Activated CD8-positive, alpha-beta T cell treated with anti-CD3 and anti-CD28 coated beads, Interleukin-2, amount 10 ng/mL, durations not matched to agents 7 days and 5 days (primary cell): ENCODE measurements at places on chromosomes 13 and 19. TPM values are rescaled to one million over a fixed set of nuclear protein-coding genes. Genes with fewer than 3 reads are reported as not detected.
A peak's percentile ranks its signal among the peaks of the same experiment; 100 is the strongest.

CGB3 gene
- not detected for total RNA-seq

- no peaks in the 10 kb centered on the region for H3K36me3 ChIP-seq
- H3K27ac ChIP-seq: no peak overlapping the region
- no peak for DNase-seq
- H3K4me3 ChIP-seq: no peak overlapping the region
- no peaks in the 10 kb centered on the region for H3K27me3 ChIP-seq
These were observed 150.7 kb downstream of the AKAP11 start for GRCh38 chr13:42422681-42423080.

DNA sequence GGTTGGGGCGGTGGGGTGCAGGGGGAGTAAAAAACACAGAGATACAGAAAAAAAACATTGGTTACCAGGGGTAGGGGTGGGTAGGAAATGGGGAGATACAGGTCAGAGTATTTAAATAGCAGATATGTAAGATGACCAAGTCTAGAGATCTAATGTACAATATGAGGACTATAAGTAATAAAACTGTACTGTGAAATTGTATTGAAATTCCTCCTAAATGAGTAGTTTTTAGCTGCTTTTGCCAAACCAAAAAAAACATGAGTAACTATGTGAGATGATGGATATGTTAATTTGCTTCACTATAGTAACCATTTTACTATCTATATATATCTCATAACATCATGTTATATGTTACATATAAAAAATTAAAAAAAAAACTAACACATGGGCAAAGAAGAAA, 29.6 kb downstream of the VWA8 start:
- DNase-seq: no peak
- no peak overlapping the region for H3K27ac ChIP-seq
- H3K36me3 ChIP-seq: peaks cover 37% of the 10 kb centered on the region
- peaks cover 28% of the 10 kb centered on the region for H3K4me1 ChIP-seq

- H3K36me3 ChIP-seq: peaks cover 4% of the 10 kb centered on the region
- H3K4me1 ChIP-seq: no peaks in the 10 kb centered on the region
- no peak overlapping the region for H3K4me3 ChIP-seq
- no peak overlapping the region for H3K27ac ChIP-seq
- DNase-seq: no peak
- H3K27me3 ChIP-seq: no peaks in the 10 kb centered on the region
These were observed 11.4 kb downstream of the PCCA start for GRCh38 chr13:100100115-100100879.

- H3K4me1 ChIP-seq: no peaks in the 10 kb centered on the region
- DNase-seq: no peak
- H3K27ac ChIP-seq: no peak overlapping the region
- no peaks in the 10 kb centered on the region for H3K36me3 ChIP-seq
These were observed 118.3 kb downstream of the DNAJC15 start for GRCh38 chr13:43141685-43142084.

DNA sequence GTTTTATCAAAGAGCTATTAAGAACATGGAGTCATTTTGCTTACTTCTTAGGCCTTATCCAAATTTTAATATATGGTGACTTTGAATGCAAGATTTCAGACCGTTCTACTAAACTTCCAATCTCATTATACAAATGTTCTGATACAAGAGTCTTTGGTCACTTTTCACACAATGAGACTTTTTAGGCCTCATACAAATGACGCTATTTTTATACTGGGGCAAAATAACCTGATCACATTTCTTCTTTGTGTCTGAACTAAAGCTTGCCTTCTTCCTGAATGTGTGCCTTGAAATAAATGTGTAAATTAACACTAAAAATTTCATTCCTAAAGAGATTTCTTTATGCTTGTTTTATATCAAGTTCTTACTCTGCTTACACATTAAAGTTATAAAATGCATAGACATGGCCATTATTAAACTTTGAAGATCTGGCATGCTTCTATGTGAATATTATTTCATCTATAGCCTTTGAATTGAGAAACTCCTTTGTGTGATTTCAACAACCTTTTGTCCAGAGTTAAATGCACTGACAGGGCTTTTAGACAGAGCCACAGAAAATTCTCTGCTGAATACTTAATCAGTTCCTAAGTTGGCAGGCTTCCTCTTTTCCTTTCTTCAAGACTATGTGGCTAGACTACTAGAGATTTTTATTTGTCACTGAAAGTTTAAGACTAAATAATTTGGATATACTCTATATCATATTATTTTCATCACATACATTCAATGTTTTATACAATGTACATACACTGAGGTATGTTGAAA, 86.1 kb downstream of the EDNRB start:
- no peaks in the 10 kb centered on the region for H3K4me1 ChIP-seq
- no peak for DNase-seq
- no peaks in the 10 kb centered on the region for H3K27me3 ChIP-seq
- no peaks in the 10 kb centered on the region for H3K36me3 ChIP-seq
- no peak overlapping the region for H3K4me3 ChIP-seq

DNA sequence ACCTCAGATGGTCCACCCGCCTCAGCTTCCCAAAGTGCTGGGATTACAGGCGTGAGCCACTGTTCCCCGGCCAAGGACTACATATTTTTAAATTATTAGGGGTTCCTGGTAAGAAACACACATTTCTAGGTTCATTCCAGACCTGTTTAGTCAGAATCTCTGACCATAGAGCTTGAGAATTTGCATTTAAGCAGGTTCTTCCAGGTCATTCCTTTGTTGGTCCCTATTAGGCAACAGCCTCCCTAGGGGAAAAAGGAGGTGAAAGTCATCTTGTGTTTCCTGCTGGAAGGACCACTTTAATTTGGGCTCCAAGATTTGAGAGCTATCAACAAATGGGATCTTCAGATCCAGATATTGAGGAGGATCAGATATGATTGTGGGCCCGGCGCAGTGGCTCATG, 16.3 kb downstream of the S1PR2 start:
- no peak overlapping the region for H3K27ac ChIP-seq
- H3K4me1 ChIP-seq: no peaks in the 10 kb centered on the region
- no peaks in the 10 kb centered on the region for H3K36me3 ChIP-seq
- H3K27me3 ChIP-seq: peaks cover 2% of the 10 kb centered on the region

DNA sequence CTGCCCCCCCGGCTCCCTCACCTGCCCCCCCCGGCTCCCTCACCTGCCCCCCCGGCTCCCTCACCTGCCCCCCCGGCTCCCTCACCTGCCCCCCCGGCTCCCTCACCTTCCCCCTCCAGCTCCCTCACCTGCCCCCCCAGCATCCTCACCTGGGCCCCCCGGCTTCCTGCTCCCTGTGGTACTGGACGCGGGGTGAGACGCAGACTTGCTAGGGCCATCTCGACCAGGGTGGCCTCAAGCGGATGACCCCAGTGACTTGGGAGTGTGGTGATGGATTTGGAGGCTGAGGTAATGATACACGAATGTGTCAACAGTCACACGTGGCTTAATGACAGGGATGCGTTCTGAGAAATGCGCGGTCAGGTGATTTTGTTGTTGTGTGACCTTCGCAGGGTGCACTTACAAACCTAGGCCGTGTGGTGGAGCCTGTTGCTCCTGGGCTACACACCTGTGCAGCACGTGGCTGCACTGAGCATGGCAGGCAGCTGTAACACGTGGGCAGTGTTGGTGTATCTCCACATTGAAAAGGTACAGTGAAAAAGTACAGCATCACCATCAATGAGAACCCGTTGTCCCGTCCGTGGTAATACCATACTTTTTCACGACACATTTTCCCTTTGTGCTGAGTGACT, 197.8 kb downstream of the TEX29 start:
- H3K4me1 ChIP-seq: no peaks in the 10 kb centered on the region
- H3K27me3 ChIP-seq: no peaks in the 10 kb centered on the region
- H3K36me3 ChIP-seq: no peaks in the 10 kb centered on the region
- H3K4me3 ChIP-seq: no peak overlapping the region

DNA sequence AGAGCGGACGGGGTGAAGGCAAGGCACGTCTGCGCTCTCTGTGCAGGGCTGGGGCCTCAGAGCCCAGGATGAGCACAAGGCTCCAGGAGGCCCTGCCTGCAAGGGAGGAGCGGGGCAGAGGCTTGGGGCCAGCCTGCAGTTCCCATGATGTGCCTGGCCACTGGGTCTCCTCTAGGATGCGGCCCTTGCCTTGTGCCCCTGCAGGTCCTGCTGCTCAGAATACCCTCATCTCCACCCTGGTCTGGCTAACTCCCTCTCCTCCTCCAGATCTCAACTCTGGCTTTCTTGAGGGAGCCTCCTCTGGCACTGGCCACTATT, 27.8 kb downstream of the ELAVL1 start:
- no peak overlapping the region for H3K4me3 ChIP-seq
- no peaks in the 10 kb centered on the region for H3K27me3 ChIP-seq
- DNase-seq: no peak
- H3K4me1 ChIP-seq: no peaks in the 10 kb centered on the region
- no peak overlapping the region for H3K27ac ChIP-seq
- H3K36me3 ChIP-seq: peaks cover 26% of the 10 kb centered on the region

SAMD1 gene
- 72.0 TPM for total RNA-seq

DNA sequence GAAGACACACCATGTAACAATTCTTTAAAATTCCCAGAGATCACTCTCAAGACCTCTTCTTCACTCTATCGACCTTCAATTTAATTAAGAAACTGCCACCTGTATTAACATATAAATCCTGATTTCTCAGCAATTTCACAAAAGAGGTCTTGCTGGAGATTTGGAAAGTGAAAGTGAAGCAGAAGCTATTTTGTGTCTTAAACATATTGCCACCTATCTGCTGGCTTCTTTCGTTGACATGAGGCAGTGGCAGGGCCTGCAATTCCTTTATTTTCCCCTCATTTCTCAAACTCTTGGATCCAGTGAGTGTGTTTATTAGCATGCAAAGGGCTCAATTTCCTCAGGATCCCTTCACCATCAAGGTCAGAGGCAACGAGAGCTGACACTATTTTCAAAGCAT, 780.2 kb upstream of the SLITRK1 start:
- no peak overlapping the region for H3K4me3 ChIP-seq
- no peak overlapping the region for H3K27ac ChIP-seq
- H3K4me1 ChIP-seq: no peaks in the 10 kb centered on the region
- no peaks in the 10 kb centered on the region for H3K27me3 ChIP-seq

GRCh38 chr13:62387647-62388046, 972.0 kb upstream of the PCDH20 start:
- H3K4me1 ChIP-seq: no peaks in the 10 kb centered on the region
- DNase-seq: no peak
- H3K27ac ChIP-seq: no peak overlapping the region

- H3K27ac ChIP-seq: no peak overlapping the region
- H3K36me3 ChIP-seq: no peaks in the 10 kb centered on the region
- no peaks in the 10 kb centered on the region for H3K4me1 ChIP-seq
These were observed 44.9 kb downstream of the TEX29 start for GRCh38 chr13:111365149-111366005.

DNA sequence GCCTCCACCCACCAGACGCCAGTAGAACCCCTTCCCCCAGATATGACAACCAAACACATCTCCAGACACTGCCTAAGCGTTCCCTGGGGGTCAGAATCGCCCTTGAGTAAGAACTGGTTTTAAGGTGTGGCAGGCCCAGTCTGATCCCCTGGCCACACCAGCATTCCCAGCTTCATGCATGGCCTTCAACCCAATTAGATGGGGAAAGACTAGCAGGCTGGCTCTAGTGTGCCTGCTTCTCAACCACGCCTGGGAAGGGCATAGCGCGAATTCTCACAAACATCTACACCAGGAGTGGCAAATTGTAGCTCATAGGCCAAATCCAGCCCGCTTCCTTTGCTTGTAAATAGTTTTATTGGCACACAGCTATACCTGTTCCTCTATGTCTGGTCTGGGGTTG, 13.6 kb downstream of the HAUS8 start:
- H3K27ac ChIP-seq: no peak overlapping the region
- peaks cover 34% of the 10 kb centered on the region for H3K4me1 ChIP-seq
- no peak overlapping the region for H3K4me3 ChIP-seq
- peaks cover 87% of the 10 kb centered on the region for H3K36me3 ChIP-seq

COL5A3 gene
- total RNA-seq: 0.13 TPM

- H3K27ac ChIP-seq: no peak overlapping the region
- H3K4me3 ChIP-seq: no peak overlapping the region
- DNase-seq: no peak
- no peaks in the 10 kb centered on the region for H3K36me3 ChIP-seq
- no peaks in the 10 kb centered on the region for H3K27me3 ChIP-seq
These were observed 46.0 kb downstream of the WDFY2 start for GRCh38 chr13:51630288-51630615.

IL11 gene
- total RNA-seq: 0.34 TPM

PLIN5 gene
- total RNA-seq: not detected

GRCh38 chr13:74046431-74046830, 87.8 kb downstream of the KLF12 start:
- H3K27ac ChIP-seq: no peak overlapping the region
- H3K4me1 ChIP-seq: peaks cover 22% of the 10 kb centered on the region
- no peaks in the 10 kb centered on the region for H3K27me3 ChIP-seq
- H3K36me3 ChIP-seq: peaks cover 25% of the 10 kb centered on the region
- no peak for DNase-seq
- no peak overlapping the region for H3K4me3 ChIP-seq

DNA sequence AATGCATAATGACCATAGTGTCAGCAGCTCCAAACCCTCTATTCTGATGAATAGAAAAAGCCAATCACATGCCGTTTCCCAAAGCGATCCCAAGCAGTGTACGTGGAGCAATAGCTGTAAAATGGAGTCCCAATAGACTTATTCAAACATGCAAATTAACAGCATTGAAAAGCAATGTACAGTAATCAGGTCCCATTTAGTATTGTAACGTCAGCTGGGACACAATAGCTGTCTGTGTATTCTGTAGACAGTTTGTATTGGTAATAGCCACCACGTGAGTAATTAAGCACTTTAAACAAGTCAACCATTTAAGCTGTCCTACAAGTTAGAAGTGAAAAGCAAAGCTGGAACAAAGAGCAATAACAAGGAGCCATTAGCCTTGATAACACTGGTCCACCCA, 698.2 kb downstream of the PCDH17 start:
- no peak overlapping the region for H3K4me3 ChIP-seq
- no peak for DNase-seq
- no peaks in the 10 kb centered on the region for H3K27me3 ChIP-seq

- H3K4me3 ChIP-seq: no peak overlapping the region
- peaks cover 15% of the 10 kb centered on the region for H3K27me3 ChIP-seq
- H3K4me1 ChIP-seq: peaks cover 8% of the 10 kb centered on the region
- no peaks in the 10 kb centered on the region for H3K36me3 ChIP-seq
These were observed 7.0 kb upstream of the CD22 start for GRCh38 chr19:35322014-35322413.

GRCh38 chr19:56099638-56100539, 21.2 kb downstream of the ZNF787 start:
- no peak overlapping the region for H3K27ac ChIP-seq
- H3K4me3 ChIP-seq: no peak overlapping the region
- peaks cover 4% of the 10 kb centered on the region for H3K4me1 ChIP-seq

NCAN gene
- not detected for total RNA-seq

- no peaks in the 10 kb centered on the region for H3K27me3 ChIP-seq
- H3K27ac ChIP-seq: peak overlapping the region; percentile 88
- no peak overlapping the region for H3K4me3 ChIP-seq
- DNase-seq: no peak
These were observed 44.5 kb downstream of the ACTN4 start for GRCh38 chr19:38691938-38692457.

- H3K27ac ChIP-seq: peak overlapping the region; percentile 79
- H3K27me3 ChIP-seq: no peaks in the 10 kb centered on the region
- peak; percentile 38 for DNase-seq
These were observed 65.0 kb downstream of the RASA3 start for GRCh38 chr13:114067381-114067885.

CGB5 gene
- not detected for total RNA-seq
